ENCODE measurements at places on chromosomes 7 and 10.
A peak's percentile ranks its signal among the peaks of the same experiment; 100 is the strongest.

- peak; percentile 6 for DNase-seq
Measured at GRCh38 chr7:27697861-27698430, 35.3 kb upstream of the HIBADH start.

DNA sequence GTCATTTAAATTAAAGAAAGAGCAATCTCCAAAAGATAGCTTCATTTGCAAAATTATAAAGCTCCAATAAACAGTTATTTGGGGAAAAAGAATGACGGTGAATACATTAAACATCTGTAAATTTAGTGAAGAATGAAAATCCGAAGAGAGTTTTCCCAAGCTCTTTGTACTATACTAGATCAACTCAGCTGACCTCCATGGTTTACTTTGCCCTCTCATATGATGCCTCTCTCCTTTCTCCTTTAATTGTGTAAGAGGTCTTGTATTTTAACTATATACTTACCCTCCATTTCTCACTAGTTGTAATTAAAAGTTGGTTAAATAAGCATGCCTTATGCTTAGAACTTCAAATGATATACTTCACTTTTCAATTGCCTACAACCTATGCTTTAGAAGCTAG is 125.8 kb downstream of the CACNA2D1 start:
- DNase-seq = no peak

- DNase-seq = no peak
Measured at GRCh38 chr10:24299578-24300260, 90.8 kb downstream of the KIAA1217 start.

- DNase-seq = no peak
Measured at GRCh38 chr10:47095211-47095610, 184.0 kb downstream of the PTPN20 start.

DNA sequence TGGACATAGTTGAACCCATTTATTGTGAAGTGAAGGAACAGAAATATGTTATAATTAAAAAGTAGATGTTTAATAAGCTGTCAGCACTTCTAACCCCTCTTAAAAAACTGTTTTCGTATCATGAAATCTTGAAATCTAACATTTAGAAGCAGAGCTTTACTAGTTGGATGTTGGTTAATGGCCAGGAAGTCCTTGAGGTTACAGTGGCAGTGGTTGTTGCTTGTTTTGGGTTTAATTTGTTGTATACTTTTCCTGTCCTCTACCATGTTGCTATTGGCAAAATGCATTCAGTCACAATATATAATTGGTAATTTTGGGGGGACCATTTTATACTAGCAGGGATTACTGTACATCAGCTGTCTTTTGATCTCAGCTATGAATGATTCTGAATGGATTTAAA is 60.7 kb downstream of the EXOC4 start:
- DNase-seq = no peak

DNA sequence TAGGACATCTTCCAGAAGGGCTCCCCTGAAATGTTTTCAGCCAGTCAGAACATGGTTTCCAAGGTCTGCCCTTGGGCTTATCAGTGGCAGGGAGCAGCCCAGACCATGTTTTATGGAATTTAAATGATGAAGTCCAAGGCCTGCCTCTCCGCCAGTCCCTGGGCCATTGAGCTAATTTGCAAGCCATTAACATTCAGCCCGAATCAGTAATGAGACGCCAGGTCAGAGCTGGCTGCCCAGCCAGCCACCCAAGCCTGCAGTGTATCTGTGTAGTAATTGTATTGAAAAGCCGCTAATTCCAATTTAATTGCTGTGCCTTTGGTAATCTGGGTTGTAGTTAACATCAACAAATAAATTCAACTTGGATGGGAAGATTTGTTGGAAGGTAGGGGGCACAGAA is 131.4 kb downstream of the PAXIP1 start:
- DNase-seq = no peak

DNA sequence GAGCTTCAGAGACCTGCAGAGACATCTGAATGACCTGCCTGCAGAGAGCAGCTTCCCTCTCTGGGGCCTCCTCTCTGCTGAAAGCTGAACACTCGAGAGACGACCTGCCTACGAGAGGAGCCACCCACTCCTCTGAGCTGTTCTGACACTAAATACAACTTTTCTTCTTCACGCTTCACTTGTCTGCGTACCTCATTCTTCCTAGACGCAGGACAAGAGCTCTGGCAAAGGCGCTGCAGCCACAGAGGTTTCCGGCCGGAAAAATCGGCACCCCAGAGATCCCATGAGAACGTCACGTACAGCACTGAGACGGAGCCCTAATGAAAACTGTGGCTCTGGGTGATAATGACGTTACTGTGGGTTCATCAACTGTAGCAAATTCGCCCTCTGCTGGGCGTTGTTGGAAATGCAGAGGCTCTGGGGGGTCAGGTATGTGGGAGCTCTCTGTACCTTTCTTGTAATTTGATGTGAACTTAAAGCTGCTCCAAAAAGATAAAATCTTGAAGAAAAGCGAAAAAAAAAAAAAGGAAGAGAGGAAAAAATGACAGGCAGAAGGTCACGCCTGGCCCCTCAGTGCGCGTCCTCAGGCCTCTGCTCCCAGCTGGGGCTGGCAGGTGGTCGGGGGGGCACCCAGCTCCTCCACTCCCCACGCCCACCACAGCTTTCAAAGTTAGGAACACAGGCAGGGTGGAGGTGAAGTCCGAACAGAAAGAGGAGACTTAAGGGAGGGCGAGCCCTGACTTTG is 120.7 kb downstream of the DYNC2I1 start:
- DNase-seq = peak; percentile 83

DNA sequence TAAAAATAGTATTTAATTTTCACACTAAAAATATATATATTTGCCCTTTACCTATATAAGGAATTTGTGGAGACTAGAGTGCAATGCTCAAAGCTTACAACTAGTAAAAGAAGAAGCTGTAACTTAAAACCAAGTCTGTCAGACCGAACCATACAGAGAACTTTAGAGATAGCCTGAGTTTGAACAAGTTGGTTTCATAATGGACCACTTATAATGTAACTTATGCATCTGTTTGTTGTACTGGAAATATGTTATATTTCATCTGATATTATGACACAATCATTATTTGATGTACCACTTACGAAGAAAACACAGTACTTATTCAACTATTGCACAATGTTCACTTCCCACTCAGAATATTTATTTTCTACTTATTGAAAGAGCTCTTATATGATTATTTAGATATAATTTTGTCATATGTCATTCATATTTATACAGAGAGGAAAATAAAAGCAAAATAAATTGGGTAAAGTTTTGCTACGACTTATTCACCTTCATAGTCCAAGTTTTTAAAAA is 462.8 kb downstream of the ATRNL1 start:
- no peak for DNase-seq

GRCh38 chr7:82419200-82419599 is 24.4 kb downstream of the CACNA2D1 start:
- no peak for DNase-seq

DNA sequence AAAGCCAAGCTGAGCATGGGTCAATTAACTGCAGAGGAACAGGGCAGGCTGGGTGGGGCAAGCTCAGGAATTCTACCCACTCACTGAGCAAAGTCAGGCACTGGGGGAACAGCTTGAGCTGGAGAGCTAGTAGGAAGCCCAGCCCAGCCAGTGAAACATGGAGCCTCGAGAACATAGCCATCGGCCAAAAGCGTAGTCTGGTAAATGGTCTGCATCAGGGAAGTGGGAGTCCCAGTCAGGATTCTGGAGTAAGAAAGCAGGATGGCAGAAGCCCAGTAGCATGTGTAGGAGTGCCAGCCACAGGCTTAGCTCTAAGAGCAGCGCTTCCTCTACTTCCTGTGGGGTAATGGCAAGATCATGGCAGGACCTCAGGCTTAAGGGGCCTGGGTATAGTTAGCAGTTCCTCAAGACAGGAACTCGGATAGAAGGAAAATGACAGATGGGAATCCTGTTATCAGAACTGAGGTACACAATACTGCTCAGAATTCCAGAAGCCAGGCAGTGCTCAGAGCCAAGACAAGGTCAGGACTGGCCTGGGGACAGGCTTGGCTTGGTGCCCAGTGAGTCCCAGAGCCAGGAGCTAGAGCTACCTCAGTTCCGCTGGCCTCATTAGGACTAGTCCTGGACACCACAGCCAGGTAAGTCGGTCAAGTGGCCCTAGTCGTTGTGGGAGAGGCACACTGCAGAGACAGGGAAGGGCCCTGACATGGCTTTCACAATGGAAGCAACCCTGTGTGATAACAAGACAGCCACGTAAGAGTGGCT is 65.4 kb upstream of the MXI1 start:
- no peak for DNase-seq

GRCh38 chr7:134024739-134025138 is 102.4 kb upstream of the LRGUK start:
- DNase-seq = no peak

GRCh38 chr7:105578496-105578895 is 2.8 kb downstream of the EFCAB10 start:
- no peak for DNase-seq

DNA sequence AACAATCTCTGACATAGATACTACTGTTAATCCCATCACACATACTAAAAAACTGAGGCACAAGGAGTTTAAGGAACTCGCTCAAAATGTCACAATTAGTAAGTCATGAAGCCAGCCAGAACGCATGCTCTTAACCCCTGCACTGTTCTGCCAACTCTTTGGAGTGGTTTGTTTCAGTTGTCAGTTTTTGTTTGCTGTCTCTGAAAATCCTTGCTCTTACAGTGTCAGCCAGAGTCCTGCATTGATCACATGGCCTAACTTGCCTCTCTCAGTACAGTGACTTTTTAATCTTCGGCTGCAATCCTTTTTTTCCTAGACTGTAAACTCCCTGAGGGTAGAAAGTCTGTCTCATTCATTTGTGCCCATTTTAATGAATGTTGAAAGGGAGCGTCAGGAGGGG is 753.8 kb downstream of the AUTS2 start:
- DNase-seq = no peak

- DNase-seq = no peak
Measured at GRCh38 chr10:82865366-82865765, 990.4 kb downstream of the NRG3 start.

- DNase-seq = no peak
Measured at GRCh38 chr7:22681312-22681711, 45.7 kb upstream of the IL6 start.
